SJCRH30 (cell line): ENCODE measurements at places on chromosomes 7 and 10.

GRCh38 chr7:79673421-79673820 is 220.0 kb upstream of the MAGI2 start:
- no peak for DNase-seq

DNA sequence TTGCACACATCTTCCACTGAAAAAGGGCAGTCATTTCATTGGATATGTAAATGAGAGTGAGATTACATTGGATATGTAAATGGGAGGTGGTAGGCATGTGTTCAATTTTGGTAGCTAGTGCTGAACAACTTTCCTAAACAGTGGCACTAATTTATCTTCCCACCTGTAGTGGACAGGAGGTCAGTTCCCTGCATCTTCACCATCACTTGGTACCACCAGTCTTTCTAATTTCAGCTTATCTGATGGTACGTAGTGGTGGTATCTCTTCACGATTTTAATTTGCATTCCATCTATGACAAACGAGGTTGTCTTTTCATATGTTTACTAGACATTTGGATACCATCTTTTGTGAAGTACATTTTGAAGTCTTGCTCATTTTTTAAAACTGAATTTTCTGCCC is 58.1 kb downstream of the PFKFB3 start:
- DNase-seq = no peak

DNA sequence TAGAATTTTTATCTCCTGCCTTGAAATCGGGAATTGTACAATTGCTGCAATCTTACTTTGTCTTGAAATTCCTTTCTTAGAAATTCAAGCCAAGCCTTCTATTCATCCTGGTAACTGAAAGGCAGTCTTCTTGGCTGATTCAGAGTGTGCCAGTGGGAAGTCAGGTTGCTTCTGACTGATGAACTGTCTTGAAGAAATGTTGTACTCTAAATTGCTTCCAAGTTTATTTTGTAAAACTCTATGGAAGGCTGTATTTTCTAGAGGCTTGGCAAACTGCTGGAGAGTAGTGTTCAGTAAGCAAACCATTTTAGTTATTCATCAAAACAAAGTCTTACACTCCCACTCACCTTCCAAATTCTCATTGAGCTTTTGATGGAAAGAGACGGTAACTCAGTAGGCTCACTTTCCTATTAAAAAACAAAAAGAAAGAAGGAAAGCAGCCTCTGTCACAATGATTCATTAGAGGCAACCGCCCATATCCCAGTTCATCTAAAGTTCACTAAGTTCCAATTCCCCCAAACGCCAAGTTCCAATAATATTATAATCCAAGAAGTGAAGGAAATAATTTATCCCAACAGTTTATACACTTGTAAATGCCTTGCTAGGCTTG is 187.9 kb upstream of the MALRD1 start:
- DNase-seq = no peak

- DNase-seq = peak; percentile 36
These were observed 638 bp downstream of the EGR2 start for GRCh38 chr10:62815381-62816075.

GRCh38 chr7:33531888-33532287 is 373.5 kb upstream of the BMPER start:
- DNase-seq = no peak

- no peak for DNase-seq
These were observed 75.1 kb downstream of the SHOC2 start for GRCh38 chr10:110994406-110995086.
